ENCODE measurements at places on chromosomes 7 and 10.

GRCh38 chr10:32112055-32112454 is 55.8 kb upstream of the KIF5B start:
- H3K4me1 ChIP-seq, result no peaks in the 10 kb centered on the region
- H3K27ac ChIP-seq, result no peak overlapping the region
- H3K4me3 ChIP-seq, result no peak overlapping the region
- peaks cover 13% of the 10 kb centered on the region for H3K27me3 ChIP-seq
- H3K36me3 ChIP-seq, result no peaks in the 10 kb centered on the region
- no peak for DNase-seq

GRCh38 chr7:5234852-5235831 is 45.1 kb downstream of the WIPI2 start:
- H3K27ac ChIP-seq, result no peak overlapping the region
- no peak for DNase-seq
- H3K4me1 ChIP-seq, result peaks cover 14% of the 10 kb centered on the region
- peaks cover 4% of the 10 kb centered on the region for H3K27me3 ChIP-seq
- H3K4me3 ChIP-seq, result no peak overlapping the region
- H3K36me3 ChIP-seq, result peaks cover 23% of the 10 kb centered on the region

DNA sequence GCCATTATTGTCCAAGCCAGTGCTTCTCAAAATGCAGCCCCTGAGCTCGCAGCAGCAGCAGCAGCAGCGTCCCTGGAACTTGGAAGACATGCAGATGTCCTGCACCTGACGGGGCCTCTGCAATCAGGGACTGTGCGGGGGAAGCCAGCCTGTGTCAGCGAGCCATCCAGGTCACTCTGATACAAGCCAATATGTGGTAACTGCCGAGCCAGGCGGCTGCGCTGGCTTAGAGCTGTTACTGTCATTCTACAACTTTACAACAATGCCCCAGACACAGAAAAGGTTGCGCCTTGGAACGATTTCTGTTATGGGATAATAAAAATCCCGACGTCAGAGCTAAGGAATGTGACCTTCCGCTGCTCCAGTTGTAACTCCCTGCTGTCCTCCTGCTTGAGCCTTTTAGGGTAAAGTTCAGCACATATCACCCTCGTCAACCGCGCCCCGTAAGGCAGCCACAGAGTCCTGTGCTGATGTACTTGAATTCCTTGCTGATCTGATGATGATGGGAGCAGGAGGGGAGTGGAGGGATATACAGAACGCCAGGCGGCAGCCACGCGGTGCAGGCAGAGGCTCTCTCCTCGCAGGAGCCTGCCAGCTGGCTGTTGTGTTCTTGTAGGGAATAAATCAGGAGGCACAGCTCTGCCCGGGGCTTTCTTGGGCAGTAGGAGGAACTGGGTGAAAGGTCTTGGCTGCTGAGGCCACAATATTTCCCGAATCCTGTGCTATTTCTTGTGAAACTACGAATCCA is 20.0 kb upstream of the CRYGN start:
- no peaks in the 10 kb centered on the region for H3K27me3 ChIP-seq
- no peak overlapping the region for H3K27ac ChIP-seq
- H3K4me1 ChIP-seq, result no peaks in the 10 kb centered on the region
- H3K4me3 ChIP-seq, result no peak overlapping the region

- DNase-seq, result peak; percentile 74
- H3K27ac ChIP-seq, result peak overlapping the region; percentile 89
- peak overlapping the region; percentile 89 for H3K4me3 ChIP-seq
- no peaks in the 10 kb centered on the region for H3K27me3 ChIP-seq
- no peaks in the 10 kb centered on the region for H3K36me3 ChIP-seq
- H3K4me1 ChIP-seq, result peaks cover 6% of the 10 kb centered on the region
Measured at GRCh38 chr7:63925626-63926460, 72.8 kb upstream of the ZNF722 start.

- peaks cover 8% of the 10 kb centered on the region for H3K36me3 ChIP-seq
- H3K27me3 ChIP-seq, result no peaks in the 10 kb centered on the region
- H3K27ac ChIP-seq, result peak overlapping the region; percentile 93
- peaks cover 30% of the 10 kb centered on the region for H3K4me1 ChIP-seq
Measured at GRCh38 chr7:832968-833424, 720 bp downstream of the SUN1 start.

GRCh38 chr7:12539681-12540080 is 30.8 kb upstream of the SCIN start:
- DNase-seq, result no peak
- H3K4me3 ChIP-seq, result no peak overlapping the region
- H3K4me1 ChIP-seq, result no peaks in the 10 kb centered on the region
- no peak overlapping the region for H3K27ac ChIP-seq
- H3K27me3 ChIP-seq, result peaks cover 2% of the 10 kb centered on the region
- H3K36me3 ChIP-seq, result no peaks in the 10 kb centered on the region

DNA sequence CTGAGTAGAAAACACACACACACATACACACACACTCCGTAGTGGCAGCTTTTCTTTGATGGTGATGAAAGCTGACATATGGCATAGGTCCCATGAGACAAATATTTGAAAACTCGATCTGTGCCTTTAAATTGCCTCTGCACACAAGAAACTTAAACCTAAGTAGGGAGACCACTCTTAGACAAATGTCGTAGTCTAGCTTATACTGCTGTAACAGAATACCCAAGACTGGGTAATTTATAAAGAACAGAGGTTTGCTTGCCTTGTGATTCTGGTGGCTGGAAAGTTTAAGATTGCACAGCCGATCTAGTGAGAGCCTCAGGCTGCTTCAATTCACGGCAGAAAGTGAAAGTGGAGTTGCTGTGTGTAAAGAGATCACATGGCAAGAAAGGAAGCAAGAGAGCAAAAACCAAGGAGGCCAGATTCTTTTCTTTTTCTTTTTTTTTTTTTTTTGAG is 489.4 kb upstream of the SORCS1 start:
- no peaks in the 10 kb centered on the region for H3K27me3 ChIP-seq
- no peak for DNase-seq
- no peaks in the 10 kb centered on the region for H3K36me3 ChIP-seq
- peaks cover 4% of the 10 kb centered on the region for H3K4me1 ChIP-seq
- no peak overlapping the region for H3K27ac ChIP-seq

DNA sequence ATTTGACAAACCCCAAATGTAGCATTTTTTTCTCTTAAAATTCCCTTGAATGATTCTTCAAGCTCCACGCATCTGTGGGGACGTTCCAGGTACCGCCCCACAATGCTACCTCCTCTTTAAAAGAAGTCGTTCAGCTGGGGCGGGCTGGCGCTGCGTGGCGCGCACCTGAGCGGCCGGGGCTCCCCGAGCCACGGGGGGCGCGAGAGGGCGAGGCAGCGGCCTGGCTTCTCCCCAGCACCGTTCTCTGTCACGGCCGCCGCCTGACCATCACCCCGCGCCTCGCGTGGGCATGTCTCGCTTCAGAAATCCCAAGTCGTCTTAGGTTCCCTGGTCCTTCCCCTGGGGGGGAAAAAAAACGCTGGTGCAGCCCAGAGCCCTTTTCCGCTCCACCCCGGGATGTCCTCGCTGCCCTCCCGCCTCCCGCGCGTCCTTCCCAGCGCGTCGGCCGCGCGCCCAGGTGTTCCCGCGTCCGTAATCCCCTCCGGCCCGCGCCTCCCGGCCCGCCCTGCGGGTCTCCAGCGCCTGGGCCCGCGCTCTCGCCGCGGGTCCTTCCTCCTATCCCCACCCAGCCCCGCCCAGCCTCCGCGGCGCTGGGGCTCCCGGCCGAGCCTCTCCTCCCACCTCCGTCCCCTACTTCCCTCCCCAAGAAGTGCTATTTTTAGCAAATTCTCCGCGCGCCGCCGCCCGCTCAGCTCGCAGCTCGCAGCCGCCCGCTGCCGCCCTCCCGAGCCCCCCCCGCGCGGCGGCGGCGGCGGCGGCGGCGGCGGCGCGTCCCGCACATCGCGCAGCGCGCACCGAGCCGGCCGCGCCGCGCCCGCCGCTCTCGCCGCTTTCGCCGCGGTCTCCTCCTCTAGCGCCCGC is 58.7 kb upstream of the PRPS1L1 start:
- H3K4me3 ChIP-seq, result peak overlapping the region; percentile 41
- DNase-seq, result no peak
- no peaks in the 10 kb centered on the region for H3K4me1 ChIP-seq
- no peaks in the 10 kb centered on the region for H3K36me3 ChIP-seq
- peaks cover 39% of the 10 kb centered on the region for H3K27me3 ChIP-seq

DNA sequence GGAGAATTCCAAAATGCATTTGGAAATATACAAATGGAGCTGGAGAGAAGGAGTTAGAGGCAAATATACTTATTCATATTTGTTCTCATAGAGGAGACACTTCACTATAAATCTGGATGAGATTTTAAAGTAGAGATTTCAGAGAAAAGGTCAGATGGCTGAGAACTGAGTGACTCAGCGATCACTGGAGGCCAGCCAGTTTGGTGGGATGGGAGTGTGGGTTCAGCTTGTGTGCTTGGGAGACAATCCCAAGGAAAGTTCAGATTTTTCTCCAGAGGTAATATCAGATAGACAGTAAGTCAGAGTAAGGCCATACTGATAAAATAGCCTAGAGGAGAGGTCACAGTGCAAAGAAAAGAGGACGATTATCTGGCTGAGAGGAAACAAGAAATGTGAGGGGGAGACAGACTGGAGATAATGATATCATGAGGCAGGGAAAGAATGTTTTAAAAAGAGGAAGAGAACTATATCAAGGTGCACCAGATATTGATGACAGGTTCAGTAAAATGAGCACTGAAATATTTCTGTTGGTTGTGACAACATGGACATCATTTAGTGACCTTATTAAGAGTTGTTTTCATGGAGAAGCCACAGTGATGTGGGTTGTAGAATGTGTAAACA is 67.0 kb downstream of the MDFIC start:
- H3K27me3 ChIP-seq, result no peaks in the 10 kb centered on the region
- H3K4me1 ChIP-seq, result peaks cover 26% of the 10 kb centered on the region
- H3K36me3 ChIP-seq, result peaks cover 46% of the 10 kb centered on the region

GRCh38 chr7:87506246-87507180 is 31.0 kb upstream of the ABCB4 start:
- H3K27ac ChIP-seq, result no peak overlapping the region
- no peaks in the 10 kb centered on the region for H3K36me3 ChIP-seq
- peaks cover 27% of the 10 kb centered on the region for H3K4me1 ChIP-seq
- DNase-seq, result no peak

DNA sequence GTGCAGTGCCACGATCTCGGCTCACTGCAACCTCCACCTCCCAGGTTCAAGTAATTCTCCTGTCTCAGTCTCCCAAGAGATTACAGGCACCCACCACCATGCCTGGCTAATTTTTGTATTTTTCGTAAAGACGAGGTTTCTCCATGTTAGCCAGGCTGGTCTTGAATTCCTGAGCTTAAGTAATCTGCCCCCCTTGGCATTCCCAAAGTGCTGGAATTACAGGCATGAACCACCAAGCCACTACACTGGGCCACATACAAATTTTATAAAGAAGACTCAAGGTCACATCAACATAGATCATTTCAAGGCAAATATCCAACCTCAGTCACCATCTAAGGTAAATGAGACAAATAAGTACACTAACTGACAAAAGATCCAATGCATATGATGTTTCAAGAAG is 32.1 kb downstream of the IGF2BP3 start:
- H3K27ac ChIP-seq, result no peak overlapping the region
- H3K36me3 ChIP-seq, result no peaks in the 10 kb centered on the region
- H3K27me3 ChIP-seq, result peaks cover 11% of the 10 kb centered on the region
- DNase-seq, result no peak
- no peak overlapping the region for H3K4me3 ChIP-seq

DNA sequence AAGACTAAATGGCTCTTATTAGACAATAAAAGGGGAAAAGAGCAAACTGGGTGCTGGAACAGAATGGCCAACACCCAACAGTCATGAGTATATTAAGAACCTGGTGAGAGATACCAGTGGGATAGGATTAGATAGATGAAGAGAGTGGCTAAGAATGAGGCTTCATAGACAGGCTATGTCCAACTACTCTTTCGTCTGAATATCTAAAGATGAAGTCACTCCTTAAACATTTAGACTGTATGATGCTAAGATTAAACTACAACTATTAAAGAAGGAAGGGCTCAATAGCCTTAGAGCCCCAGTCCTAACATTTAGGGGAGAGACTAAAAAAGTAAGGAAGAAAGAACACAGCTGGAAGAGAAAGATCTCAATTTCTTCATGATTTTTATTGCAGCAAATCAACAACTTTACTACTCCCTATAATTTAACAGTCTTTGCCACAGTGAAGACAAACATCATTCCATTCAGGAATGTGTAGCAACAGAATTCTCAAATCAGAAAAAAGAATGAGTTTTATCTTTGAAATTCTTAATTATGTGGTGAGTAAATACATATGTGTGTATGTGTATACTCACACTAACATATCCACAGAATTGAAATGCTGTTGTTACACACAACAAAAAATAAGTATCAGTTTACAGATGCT is 45.6 kb downstream of the CACNA2D1 start:
- no peak overlapping the region for H3K4me3 ChIP-seq
- H3K36me3 ChIP-seq, result no peaks in the 10 kb centered on the region
- no peaks in the 10 kb centered on the region for H3K4me1 ChIP-seq
- DNase-seq, result no peak
- H3K27ac ChIP-seq, result no peak overlapping the region
- H3K27me3 ChIP-seq, result no peaks in the 10 kb centered on the region

DNA sequence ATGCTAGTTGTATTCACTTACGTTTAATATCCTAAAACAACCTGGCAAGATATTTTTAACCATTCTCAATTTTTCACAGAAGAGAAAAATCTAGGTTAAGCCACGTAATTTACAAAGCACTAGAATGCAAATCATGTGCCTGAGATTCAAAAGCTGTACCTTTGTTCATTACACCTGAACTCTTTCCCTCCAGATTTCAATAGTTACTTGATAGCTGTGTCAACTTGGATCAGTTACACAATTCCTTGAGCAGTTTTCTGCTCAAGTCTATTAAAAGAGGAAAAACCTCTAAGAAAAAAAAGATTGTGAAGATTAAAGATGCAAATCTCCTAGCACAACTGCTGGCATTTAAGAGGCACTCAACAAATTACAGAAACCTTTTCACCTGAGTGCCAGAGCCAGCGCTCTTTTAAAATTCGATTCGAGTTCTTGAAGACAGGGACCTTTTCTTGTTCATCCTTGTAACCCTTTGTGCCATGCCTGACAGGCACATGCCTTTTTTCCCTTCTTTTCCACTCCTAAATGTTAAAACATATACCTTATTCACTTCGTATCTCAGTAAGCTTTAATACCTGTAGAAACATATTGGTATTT is 886 bp downstream of the NSUN6 start:
- H3K27me3 ChIP-seq, result no peaks in the 10 kb centered on the region
- H3K4me1 ChIP-seq, result peaks cover 48% of the 10 kb centered on the region
- peak overlapping the region; percentile 96 for H3K27ac ChIP-seq
- DNase-seq, result no peak
- H3K36me3 ChIP-seq, result peaks cover 12% of the 10 kb centered on the region

DNA sequence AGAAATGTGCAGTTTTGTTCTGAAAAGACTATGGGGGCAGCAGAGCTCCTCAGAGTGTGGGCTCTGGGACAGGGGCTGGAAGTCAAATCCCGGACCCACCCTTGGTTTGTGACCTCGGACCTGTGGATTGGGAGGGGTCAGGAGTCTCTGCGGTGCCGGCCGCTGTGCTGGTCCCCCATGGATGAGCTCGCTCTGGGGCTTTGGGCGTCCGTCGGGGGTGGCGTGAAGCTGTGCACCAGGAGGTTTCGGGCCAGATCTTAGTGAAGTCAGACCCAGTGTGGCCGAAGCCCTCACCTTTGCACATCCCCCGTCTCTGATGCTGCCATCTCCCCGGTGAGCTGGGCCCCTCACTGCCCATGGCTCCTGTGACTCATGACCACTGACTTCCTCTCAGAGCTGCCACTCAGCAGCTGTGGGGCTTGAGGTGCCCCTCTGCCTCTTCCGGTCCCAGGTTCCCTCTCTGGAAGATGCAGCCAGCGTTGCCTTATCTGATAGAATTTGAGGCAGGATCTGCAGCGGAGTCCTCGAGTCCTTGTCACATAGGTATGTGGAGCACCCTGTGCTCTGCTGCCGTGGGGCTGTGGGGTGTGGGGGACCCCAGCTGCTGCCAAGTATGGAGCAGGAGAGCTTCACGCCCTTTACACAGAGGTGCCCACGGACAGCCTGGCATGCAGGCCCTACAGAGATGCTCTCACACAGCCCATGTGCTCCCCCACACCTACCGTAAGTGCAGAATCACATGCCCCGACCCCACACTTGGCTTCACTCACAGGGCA is 11.4 kb upstream of the SCART1 start:
- H3K27me3 ChIP-seq, result peaks cover under 1% of the 10 kb centered on the region
- H3K4me3 ChIP-seq, result no peak overlapping the region
- no peak for DNase-seq
